ENCODE measurements at places on chromosomes 11 and 22. TPM values are rescaled to one million over a fixed set of nuclear protein-coding genes. Genes with fewer than 3 reads are reported as not detected.

Gene FREY1
- polyA plus RNA-seq, result 0.99 TPM

Gene PRR33
- polyA plus RNA-seq, result not detected

Gene DEFB131B
- polyA plus RNA-seq, result not detected

Gene PARVA
- polyA plus RNA-seq, result 25.1 TPM

Gene NLRP14
- polyA plus RNA-seq, result 0.28 TPM

Gene PGA3
- not detected for polyA plus RNA-seq

Gene C22orf31
- polyA plus RNA-seq, result not detected

Gene APOL1
- 51.8 TPM for polyA plus RNA-seq

All from kidney (tissue), 22 donors.